ENCODE measurements at places on chromosomes 16 and 17.

DNA sequence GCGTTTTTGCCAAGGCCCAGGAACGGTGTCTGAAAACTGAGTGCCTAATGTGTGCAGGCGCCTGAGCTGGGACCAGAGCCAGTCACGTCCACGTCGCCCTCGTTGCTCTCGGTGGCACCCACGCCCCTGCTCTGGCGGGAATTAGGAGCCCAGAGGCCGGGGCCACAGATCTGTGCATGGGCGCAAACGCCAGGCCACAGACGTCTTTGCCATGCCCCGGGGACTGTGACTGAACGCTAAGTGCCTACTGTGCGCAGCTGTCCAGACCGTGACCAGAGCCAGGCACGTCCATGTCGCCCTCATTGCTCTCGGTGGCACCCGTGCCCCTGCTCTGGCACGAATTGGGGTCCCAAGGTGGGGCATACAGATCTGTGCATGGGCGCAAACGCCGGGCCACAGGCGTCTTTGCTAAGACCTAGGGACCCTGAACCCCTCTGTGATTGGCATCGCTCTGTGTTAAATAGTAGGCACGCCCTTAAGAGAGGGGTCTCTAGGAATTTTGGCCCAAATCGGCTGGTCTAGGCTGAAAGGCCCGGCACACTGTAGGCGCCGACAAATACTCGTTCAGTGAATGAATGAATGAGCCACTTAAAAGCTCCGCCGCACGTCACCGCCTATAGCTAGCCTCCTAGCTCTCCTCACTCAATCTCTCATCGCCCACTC, 827 bp upstream of the UBALD1 start:
- peaks cover 2% of the 10 kb centered on the region for H3K36me3 ChIP-seq
- peak overlapping the region; percentile 99 for H3K4me3 ChIP-seq
- H3K4me1 ChIP-seq: peaks cover 74% of the 10 kb centered on the region
- H3K27ac ChIP-seq: peak overlapping the region; percentile 97
- no peaks in the 10 kb centered on the region for H3K27me3 ChIP-seq
- ATAC-seq: no peak

- H3K27me3 ChIP-seq: peaks cover 16% of the 10 kb centered on the region
- no peak overlapping the region for H3K27ac ChIP-seq
- no peaks in the 10 kb centered on the region for H3K36me3 ChIP-seq
- no peak for ATAC-seq
- H3K4me1 ChIP-seq: no peaks in the 10 kb centered on the region
- no peak overlapping the region for H3K4me3 ChIP-seq
Measured at GRCh38 chr16:6611535-6611934, 721.1 kb upstream of the RBFOX1 start.

GRCh38 chr17:75371981-75372380, 33.5 kb downstream of the GRB2 start:
- H3K4me1 ChIP-seq: peaks cover 8% of the 10 kb centered on the region
- ATAC-seq: no peak
- H3K27me3 ChIP-seq: no peaks in the 10 kb centered on the region
- no peaks in the 10 kb centered on the region for H3K36me3 ChIP-seq
- H3K4me3 ChIP-seq: no peak overlapping the region

DNA sequence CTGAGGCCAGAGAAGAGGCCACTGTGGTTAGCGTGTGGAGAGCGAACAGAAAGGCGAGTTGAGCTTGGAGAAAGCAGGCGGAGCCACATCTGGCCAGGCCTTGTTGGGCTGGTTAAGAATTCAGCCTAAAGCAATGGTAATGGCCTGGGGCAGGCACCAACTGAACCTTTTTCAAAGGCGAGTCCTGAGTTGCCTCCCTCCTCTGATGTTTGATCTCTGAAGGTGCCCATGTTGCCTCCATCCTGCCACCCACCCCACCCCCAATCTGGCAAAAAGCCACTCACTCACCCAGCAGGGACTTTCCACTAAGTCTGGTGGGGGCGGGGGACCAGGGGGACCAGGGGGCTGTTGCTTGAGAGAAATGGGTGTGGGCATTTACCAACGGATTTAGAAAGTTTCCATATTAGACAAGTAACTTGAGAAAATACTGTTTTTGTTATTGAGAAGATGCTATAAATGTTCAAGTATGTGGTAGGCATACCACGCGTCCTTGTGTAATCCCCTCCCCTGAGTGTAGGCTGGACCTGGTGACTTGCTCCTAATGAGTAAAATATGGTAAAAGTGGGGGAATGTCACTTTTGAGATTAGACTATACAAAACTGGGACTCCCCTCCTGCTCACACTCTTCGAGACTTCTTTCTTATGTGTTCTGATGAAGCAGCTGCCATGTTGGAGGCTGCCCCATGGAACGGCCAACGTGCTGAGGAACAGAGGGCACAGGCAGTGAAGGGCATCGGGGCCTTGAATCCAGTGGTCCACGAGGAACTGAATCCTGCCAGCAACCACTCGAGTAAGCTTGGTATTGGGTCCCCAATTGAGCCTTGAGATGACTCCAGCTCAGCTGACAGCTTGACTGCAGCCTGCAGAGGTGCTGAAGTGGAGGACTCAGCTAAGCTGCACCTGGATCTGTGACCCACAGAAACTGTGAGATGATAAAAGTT, 29.9 kb upstream of the TNS4 start:
- no peak overlapping the region for H3K4me3 ChIP-seq
- ATAC-seq: no peak
- no peaks in the 10 kb centered on the region for H3K36me3 ChIP-seq

DNA sequence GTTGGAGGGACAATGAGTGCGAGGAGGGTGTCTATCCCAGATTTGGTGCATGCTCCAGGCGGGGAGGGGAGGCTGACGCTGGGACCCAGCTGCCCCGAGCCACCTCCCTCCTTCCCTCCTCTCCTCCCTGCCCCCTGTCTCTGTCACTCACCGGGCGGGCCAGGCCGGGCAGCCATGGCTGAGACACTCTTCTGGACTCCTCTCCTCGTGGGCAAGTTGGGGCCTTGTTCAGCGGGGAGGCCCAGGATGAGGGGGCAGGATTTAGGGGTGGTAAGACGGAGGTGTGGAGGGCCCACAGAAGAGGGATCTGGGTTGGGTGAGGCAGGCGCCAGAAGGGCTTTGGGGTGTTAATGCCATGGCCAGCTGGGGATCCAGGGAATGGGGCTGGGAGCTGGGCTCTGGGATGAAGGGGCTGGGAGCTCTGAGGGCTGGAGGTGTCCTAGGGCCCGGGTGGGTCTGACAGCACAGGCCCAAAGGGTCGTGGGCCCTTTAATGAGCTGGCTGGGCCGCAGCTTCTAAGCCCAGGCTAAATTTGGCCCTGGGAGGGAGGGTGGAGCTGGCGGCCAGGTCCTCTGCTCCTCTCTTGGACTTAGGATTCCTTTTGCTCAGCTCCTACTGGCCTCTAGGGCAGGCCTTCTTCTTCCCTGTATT, at the start of gene SGCA:
TSS of gene SGCA (plus strand) at position 139 of the 651 bp plus-strand sequence. CDS start at position 175, 36 bp downstream.
- H3K36me3 ChIP-seq: peaks cover 13% of the 10 kb centered on the region
- ATAC-seq: peak; percentile 39

GRCh38 chr17:34393401-34393800, 30.4 kb upstream of the CCL1 start:
- peaks cover 5% of the 10 kb centered on the region for H3K27me3 ChIP-seq
- H3K4me3 ChIP-seq: no peak overlapping the region
- H3K4me1 ChIP-seq: no peaks in the 10 kb centered on the region
- no peak overlapping the region for H3K27ac ChIP-seq

- no peaks in the 10 kb centered on the region for H3K36me3 ChIP-seq
- no peaks in the 10 kb centered on the region for H3K27me3 ChIP-seq
- no peaks in the 10 kb centered on the region for H3K4me1 ChIP-seq
- H3K4me3 ChIP-seq: no peak overlapping the region
Measured at GRCh38 chr16:79668502-79668901, 68.0 kb upstream of the MAF start.

DNA sequence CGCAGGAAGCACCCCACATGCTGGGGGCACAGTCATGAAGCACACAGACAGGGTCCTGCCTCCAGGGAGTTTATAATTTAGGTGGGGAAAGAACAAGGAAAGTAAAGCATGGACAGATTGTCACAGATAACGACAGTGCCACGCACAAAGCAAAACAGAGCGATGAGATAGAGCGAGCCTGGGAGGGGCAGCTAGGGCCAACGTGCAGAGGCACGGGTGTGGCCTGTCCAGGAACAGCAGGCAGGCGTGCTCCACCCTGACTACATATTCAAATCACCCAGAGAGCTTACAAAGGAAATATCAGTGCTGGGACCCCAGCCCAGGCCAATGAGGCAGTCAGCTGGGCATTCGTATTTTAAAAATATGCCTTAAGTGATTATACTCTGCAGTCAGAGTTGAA, 16.8 kb downstream of the LGALS9 start:
- no peaks in the 10 kb centered on the region for H3K36me3 ChIP-seq
- no peak overlapping the region for H3K27ac ChIP-seq
- H3K27me3 ChIP-seq: peaks cover 6% of the 10 kb centered on the region
- ATAC-seq: no peak

All from gastroesophageal sphincter (tissue), 4 donors.